Stimulated activated CD8-positive, alpha-beta memory T cell treated with anti-CD3 and anti-CD28 coated beads, Interleukin-4, amount 100 ng/mL, for 1 hour (primary cell): ENCODE measurements at places on chromosomes 3 and 15.

GRCh38 chr3:188243124-188243795 lies 89.3 kb downstream of the LPP start:
- DNase-seq, result no peak

DNA sequence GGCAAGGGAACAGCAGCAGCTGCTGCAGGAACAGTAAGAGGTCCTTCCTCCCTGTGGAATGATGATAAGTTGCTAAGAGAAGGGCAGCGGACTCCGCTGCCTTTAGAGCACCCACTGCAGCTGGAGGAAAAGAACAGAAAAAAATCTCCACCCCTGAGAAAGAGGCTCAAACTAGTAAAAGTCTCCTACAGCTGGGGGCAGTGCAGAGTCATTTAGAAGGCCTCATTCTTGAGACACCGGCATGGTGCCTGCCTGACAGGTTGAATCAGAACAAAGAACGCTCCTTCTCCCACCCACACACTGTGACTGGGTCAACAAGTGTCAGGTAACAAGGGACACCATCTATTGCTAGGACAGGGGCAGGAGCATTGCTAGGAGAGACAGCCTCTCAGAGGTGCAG lies 188.4 kb downstream of the ABHD5 start:
- DNase-seq, result no peak

DNA sequence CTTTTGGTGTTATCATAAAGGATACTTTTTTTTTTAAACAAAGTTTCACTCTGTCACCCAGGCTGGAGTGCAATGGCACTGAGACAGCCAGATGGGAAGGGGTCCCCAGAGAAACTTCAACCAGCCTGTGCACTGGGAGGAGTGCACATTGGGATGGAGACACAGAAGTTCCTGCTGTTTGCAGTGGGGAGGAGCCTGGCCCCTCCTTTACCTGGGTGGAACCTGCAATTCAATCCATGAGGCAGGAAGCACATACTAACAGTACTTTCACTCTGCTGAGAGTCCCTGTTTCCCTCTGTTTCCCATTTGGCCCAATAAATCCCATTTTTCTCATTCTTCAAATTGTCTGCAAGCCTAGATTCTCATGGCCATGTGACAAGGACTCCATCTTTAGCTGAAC lies 42.3 kb upstream of the LHFPL4 start:
- no peak for DNase-seq

DNA sequence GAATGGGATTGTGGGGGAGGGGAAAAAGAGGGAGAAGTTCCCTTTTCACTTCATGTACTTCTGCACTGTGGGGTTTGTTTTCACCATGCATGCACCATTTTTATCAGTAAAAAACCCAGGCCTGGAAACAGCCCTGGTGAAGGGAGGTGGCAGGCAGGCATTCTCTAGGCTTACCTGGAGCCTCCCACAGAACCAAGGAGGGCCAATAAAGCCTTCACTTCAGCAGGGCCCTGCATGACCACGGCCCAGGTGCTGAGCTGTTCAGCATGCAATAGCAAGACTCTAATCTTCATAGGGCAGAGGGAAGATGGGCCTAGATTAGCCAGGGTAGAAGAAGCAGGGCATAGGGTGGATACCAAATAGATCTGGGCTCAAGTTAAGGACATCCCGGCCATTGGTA lies 49.6 kb downstream of the SCN5A start:
- DNase-seq, result no peak

GRCh38 chr3:196214783-196215441 lies 1.4 kb upstream of the SLC51A start:
- no peak for DNase-seq

DNA sequence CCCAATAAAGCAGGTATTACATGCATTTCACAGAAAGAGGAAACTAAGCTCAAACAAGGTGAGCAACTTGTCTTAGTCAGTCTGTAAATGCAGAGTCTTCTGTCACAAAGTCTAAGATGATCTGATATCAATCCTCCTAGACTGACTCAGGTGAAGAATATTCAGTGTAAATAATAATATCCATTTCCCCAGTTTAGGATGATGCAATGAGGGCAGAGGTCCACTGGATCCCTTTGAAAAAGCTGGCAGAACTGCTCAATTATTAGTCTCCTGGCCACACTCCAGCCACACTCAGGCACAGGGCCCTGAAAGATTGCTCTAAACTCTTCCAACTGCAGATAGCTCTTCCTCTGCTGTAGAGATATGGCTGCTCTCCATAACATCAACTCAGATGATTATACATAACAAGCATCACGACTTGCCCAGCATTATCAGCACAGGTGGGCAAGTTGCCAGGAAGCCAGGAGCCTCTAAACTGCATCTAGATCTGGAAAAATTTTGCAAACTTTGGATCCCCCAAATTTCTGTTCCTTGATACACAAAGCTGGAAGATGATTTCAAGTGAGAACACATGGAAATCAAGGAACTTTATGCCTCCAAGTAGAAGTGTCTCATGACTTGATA lies 129.8 kb upstream of the CPNE4 start:
- no peak for DNase-seq

DNA sequence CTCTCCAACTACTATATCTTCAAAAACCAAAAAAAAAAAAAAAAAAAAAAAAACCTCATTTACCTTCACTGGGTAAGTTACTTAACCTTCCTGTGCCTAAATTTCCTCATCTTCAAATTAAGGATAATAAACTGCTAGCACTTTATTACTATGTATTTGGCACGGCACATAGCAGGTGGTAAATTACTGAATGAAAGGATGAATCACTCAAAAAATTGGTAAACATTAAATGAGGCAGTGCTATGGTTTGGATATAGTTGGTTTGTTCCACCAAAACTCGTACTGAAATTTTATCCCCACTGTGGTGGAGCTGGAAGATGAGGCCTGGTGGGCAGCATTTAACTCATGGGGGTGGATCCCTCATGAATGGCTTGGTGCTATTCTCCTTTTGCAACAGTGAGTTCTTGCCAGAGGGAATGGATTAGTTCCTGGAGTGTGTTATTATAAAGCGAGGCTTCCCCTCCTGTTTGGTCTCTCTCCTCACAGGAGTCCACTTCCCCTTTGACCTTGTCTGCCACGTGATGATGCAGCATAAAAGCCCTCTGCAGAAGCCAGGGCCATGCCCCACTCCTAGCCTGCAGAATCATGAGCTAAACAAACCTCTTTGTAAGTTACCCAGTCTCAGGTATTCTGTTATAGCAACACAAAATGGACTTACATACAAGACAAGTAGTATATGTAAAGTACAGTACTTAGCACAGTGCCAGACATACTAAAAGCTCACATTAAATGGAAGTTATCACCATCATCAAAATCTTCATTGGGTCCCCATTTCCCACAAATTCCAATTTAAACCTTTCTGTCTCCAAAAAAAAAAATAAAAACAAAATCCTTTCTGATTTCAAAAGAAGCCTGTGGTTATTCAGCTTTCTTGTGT lies 20.6 kb downstream of the DCUN1D1 start:
- no peak for DNase-seq

DNA sequence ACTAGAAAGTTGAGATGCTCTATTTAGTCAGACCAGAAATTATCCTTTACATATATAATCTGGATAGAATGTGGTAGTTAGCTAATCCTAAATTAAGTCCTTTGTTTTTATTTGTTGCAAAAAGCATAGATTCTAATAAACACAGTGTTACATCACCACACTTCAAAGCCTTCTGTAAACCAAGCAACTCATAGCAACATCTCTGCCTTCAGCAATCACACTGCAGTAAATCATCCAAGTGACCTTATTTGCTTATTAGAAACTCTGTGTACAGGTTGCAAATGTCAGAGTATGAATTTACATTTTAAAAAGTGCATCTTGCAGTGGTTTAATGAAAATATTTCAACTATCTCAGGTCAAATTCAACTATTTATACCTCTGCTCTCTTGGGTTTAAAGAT lies 242.5 kb downstream of the GBE1 start:
- no peak for DNase-seq

DNA sequence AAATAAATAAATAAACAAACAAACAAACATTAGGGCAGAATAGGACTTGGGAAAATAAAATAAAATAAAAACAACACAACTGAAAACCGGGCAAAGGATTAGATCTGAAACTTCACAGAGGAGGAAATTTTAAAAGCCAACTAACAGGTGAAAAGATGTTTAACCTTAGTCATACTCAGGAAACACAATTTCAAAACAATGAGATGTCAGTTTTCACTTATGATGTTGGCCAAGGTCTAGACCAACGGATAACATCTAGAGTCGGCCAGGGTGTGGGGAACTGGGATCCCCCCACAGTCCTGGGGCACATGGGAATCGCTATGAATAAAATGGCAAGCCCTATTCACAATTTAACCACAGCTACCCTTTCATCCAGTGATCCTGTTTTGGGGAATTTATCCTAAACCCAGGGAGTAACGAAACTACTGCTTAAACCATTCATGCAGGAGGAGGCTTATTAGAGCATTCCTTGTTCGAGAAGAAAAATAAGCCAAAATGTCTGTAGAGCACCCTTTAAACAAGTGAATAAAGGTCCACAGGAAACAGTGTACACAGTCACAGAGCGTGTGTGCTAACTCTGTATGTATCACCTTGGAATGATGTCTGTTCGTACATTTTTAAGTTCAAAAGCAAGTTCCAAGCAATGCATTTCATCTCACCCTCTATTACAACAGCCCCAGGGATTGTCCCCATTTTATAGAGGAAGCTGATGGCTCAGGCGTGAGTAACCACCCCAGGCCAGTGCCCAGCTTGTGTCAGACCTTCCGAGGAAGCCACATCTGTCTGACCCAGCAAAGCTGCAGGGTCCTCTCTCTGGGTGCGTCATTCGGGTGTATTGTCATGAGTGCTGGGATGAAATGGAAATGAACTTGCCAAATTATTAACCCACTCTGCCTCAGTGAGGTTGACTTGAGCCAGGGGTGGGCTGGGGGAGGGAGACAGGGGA lies 6.3 kb upstream of the ANPEP start:
- DNase-seq, result no peak

DNA sequence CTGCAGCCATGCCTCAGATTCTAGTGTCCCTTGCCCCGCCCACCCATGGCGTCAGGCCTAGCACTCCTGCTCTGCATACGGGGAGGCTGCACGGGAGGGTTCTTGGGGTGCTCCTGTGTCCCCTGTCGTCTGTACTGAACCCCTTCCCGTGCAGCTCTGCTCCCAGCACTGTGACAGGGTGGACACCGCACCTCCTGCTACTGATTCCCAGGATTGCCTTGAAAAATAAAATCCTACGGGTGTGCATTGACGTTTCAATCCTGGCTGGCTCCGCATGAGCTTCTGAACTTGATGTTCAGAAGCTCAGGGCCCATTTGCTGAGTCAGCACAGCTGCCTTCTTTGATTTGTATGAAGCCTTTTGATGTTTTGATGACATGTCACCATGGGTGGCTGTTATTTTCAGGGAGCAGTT lies 176.4 kb downstream of the APBA2 start:
- DNase-seq, result no peak

GRCh38 chr3:135165260-135165659 lies 370.2 kb downstream of the EPHB1 start:
- no peak for DNase-seq

GRCh38 chr3:31922962-31923361 lies 58.1 kb downstream of the OSBPL10 start:
- DNase-seq, result no peak

GRCh38 chr3:171297951-171298350 lies 162.3 kb downstream of the TNIK start:
- no peak for DNase-seq

GRCh38 chr15:61057376-61057775 lies 171.7 kb downstream of the RORA start:
- DNase-seq, result no peak

GRCh38 chr3:51928438-51928837 lies 13.3 kb downstream of the RRP9 start:
- no peak for DNase-seq

GRCh38 chr3:188916934-188917401 lies 254.8 kb upstream of the TPRG1 start:
- no peak for DNase-seq

DNA sequence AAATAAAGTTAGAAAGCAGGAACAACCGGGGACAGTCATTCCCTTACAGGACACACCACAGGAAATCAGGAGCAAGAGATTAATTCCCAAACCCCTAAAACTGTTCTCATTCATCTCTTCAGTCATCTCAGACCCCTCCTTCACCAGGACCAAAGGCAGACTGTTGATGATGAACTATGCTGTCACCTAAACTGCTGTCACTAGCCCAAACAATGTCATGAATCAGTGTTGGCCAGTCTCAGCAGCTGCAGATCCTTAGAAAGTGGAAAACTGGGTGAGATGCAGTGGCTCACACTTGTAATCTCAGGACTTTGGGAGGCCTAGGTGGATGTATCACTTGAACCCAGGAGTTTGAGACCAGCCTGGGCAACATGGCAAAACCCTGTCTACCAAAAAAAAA lies 909.6 kb downstream of the ROBO1 start:
- no peak for DNase-seq

GRCh38 chr3:99191186-99191585 lies 289.7 kb upstream of the DCBLD2 start:
- no peak for DNase-seq

DNA sequence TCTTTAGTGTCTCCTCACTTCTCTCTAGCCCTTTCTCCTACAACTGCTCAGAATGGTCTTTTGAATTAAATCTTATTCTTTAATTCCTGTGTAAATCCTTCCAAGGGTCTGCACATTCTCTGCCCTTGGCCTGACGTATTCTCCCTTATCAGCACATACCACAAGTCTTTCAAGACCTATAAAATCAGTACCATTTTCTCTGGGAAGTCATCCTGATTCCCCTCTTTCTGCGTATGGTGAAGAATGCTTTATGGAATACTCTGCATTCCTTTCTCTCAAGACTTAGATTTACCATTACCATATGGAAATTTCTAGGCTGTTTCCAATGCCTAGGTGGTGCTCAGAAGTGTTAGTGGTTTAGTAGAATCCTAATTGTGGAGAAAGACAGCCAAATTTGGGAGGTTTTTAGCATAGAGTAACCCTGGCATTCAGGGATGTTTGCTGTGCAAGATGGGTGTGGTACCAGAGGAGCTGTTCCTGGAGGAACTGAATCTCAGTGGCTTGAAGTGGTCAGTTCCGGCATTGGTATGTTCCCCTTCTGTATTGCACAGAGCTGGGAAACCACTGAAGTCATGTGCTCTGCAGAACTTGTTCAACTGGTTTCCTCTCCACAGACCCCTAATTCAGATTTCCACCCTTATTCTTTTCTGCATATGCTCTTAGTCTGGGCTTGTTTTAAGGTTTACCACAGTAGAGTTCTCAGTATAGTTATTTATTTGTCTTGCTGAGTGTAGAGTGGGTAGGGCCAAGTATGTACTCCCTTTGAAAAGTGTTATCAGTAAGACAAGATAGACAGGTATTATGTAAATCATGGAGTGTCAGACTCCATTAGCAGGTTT lies 24.5 kb downstream of the IQGAP1 start:
- DNase-seq, result no peak

- no peak for DNase-seq
Measured at GRCh38 chr3:112817271-112817670, 29.4 kb downstream of the CD200R1L start.
